Kidney capillary endothelial cell (primary cell): ENCODE measurements at places on chromosomes 5 and 9.

DNA sequence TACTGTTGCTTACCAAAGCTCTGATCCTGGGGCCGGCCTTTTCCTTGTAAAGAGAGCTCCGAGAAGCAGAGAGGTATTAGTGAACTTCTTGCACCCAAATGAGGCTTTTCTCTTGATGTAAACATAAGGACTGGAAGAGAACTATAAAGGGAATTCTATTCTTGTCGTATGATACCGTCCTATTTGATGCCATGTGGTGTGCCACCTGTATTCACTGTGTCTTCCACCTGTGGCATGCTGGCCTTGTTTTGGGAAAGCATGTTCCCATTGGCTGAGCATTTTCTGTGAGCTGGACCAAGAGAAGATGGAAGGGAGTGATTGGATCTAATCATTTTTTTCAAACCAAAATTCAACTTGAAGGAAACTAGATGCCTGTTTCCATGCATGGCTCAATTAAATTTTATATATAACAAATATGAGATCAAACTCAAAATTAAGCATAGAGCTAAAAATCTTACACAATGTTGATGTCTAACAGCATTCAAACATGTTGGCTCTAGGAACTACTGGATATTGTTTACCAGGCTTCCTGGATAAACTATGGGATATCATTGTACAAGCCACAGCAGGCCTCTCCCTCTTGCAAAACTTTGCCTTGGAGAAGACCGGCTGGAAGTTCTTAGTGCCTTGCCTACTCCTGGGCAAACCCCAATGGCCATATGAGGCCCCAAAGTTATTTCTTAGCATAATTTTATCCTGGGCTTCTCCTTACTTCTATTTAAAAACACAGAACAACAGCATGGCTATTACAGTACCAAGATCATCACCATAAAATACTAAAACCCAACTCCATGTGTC, 115.3 kb downstream of the TSSK1B start:
- no peak for DNase-seq

DNA sequence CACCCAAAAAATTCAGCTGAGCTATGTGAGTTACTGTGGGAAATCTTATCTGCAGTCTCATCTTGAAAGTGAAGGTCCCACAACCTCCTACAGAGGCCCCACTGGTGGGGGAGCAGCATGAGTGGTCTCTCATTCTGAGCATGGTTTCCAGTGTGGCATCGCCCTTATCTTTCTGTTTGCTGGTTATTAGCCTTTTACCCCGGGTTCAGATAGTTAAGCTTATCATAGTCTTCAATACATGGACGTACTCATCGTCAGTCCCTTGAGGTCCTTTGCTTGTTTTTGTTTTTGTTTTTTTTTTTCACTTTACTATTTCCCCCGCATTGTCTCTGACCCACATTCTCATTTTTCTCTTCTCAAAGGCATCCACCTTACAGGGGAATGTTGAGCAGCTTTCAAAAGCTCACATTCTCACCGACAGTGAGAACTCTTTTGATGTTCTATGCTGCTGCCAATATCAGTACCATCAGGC, 7.7 kb upstream of the HAVCR2 start:
- DNase-seq = no peak

DNA sequence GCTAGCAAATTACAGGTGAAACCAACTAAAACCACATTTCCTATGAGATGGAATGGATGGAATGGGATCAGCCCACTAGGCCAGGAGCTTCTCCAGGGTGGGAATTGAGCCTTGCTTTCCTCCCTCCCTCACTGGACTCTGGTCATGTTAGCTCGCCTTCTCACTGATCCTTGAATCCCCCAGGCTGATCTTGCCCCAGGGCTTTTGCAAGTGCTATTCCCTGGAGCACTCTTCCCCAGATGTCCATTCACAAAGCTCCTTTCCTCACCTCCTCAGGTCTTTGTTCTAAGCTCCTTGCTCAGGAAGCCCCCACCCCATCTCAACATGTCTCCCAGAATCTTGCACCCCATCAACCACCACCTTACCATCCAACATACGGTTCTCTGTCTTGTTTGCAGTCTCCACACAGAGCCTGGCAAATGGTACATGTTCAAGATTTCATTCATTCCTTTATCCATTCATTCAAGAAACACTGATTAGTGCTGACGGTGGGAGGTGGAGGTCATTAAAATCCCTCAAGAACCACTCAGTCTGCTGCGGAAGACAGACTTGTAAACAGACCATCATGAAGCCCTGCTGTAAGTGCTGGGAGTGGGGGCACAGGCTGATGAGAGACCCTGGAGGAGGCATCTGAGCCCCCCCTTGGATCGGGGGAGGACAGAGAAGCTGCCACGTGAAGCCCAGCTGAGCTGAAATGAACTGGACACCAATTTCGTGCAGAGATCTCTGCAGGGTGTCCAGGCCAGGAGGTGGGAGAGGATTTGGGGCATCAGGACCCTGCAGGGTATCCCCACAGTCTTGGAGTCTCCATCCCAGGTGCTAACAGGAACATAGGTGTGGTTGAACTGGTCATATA, 141.7 kb downstream of the BARX1 start:
- no peak for DNase-seq

- no peak for DNase-seq
Measured at GRCh38 chr9:121865060-121865459, 213.6 kb downstream of the DAB2IP start.

DNA sequence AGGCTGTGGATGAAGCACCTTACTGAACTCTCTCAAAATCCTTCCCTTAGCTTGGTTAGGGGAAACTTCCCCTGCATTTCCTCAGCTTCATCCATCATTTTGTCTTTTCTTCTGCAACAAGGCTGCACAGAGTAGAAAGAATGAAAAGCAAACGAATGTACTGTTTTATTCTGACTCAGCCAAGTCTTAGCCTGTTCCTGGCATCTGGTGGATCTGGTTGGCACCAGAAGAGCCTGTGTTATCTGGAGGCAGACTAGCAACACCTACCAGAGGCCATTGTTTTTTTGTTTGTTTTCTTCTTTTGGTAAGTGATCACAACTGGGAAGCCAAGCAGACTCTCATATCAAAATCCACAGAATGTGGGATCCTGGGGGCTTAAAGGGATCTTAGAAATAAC, 200.7 kb downstream of the FANCC start:
- DNase-seq = no peak

DNA sequence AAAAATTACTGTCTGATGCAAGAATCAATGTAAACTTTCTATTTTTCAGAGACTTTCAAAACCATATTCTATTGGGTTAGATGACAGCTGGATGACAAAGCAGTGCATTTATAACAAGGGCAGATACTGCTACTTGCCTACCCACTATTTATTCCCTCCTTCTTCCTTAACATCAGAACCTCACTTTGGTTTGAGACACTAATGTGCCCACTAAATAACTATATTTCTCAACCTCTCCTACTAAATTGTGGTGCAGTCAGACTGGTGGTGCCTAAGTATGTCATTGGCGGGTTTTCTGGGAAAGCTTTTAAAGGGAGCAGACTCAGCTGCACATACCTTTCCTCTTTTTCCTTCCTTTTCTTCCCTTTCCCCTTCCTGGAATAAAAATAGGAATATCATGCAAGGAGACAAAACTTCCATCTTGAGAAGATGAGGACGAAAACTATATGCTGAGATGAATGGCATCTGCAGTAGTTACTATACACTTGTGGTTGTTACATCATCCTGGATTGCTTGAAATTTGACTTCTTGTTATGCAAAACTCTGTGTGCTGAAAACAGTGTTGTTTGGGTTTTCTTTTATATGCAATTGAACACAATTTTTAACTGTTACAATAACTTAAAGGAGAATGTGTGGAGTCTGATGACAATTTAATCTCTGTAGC, 43.8 kb downstream of the PRR16 start:
- DNase-seq = no peak

DNA sequence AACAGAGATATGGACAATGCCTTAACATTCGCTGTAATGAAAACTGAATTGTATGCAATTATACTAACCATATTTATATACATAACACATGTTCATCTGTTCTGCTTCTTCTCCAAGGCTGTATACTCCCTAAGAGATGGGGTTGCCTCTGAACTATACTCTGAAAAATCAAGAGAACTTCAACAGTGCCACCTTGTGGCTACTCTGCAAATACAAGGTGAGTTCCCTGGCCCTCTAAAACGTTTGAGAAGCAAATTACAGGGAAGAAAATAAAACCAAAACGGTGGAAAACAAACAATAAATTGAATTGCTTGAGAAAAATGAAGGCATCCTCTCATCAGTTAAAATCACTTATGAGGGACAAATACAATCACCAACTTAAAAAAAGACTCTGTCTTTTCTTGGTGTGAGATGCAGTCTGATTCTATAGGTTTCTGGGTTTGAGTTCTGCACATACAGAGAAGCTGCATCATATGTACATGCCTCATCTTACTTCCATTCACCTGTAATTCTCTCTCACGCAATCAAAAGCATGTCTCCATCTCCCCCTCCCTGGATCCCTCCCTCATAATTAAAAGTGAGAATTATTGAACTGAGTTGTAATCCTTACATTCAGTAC, 98.6 kb downstream of the FBXW11 start:
- DNase-seq = peak; percentile 58

GRCh38 chr5:80140496-80140895, 105.3 kb downstream of the THBS4 start:
- no peak for DNase-seq

- DNase-seq = peak; percentile 49
Measured at GRCh38 chr5:38467353-38468040, 88.9 kb downstream of the LIFR start.

DNA sequence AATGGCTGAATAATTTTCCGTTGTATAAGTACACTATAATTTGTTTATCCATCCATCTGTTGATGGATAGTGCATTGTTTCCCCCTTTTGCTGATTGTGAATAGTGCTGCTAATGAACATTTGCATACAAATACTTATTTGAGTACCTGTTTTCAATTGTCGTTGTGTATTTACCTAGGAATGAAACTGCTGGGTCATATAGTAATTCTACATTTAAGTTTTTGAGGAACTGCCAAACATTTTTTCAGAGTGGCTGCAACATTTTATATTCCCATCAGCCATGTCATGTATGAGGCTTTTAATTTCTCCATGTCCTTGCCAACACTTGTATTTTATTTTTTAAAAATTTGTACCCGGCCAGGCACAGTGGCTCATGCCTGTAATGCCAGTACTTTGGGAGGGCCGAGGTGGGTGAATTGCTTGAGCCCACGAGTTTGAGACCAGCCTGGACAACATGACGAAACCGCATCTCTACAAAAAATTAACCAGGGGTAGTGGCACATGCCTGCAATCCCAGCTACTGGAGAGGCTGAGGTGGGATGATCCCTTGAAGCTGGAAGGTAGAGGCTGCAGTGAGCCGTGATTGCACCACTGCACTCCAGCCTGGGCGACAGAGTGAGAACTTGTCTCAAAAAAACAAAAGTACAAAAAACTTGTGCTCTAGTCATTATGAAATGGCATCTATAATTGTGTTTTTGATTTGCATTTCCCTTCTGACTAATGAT, 2.2 kb upstream of the ANXA6 start:
- no peak for DNase-seq

GRCh38 chr5:66542711-66543110, 53.5 kb upstream of the MAST4 start:
- DNase-seq = no peak

DNA sequence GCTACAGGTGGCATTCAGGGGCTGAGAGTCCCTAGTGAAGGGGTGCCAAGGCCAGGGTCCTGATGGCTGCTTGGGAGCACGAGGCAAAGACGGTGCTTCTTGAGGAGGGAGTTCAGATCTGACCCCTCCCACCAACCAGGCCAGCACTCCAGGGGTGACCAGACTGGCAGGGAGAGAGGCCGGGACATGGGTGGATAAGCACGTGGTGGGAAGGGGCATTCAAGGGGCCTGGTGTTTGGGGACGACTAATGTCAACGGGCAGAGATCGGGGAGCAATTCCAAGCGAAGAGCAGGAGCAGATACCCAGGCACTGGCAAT, 4.5 kb downstream of the RGS14 start:
- DNase-seq = no peak

DNA sequence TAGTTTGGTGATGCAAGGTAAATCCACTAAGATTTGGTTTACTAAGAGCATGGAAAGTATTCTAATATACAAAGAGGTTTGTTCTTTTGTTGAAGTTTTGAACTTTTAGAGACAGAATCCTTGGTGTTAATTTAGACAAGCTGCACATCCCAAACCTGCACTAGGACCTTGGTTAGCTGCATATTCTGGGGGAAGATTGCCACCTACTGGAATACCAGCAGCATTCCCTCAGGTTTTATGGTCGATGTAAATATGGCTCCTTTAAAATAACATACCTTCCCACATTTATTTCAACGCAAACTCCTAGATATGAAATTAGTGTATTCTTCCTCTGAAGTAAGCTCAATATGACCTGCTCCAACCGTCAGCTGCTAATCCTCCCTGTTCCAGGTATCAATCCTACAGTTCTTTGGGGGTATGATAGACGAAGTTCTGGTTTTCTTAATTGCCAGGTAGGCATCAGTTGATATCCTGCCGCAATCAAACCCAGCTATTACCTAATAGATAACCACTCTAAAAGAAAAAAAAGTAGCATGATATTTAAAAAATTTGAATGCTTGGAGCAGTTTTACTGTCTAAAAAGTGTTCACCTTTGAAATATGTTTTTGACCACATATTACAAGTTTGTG, 624.1 kb downstream of the ISL1 start:
- peak; percentile 40 for DNase-seq

GRCh38 chr5:94228791-94229190, 389.6 kb downstream of the KIAA0825 start:
- DNase-seq = no peak

DNA sequence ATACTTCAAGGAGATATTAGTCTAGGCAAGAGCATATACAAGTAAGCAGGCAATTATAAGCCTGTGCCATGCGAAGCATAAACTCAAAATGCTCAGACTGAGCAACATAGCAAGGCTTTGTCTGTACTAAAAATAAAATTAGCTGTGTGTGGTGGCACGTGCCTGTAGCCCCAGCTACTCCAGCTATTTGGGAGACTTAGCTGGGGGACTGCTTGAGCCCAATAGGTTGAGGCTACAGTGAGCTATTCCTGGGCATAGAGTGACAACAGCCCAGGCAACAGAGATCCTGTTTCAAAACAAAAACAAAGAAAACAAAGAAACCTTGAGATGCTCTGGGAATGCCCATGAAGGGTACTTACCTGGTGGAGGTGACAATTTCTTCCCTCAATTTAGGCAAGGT, 130.5 kb upstream of the ZNF608 start:
- DNase-seq = no peak

GRCh38 chr9:108386032-108386431, 469.8 kb downstream of the ACTL7B start:
- DNase-seq = no peak

DNA sequence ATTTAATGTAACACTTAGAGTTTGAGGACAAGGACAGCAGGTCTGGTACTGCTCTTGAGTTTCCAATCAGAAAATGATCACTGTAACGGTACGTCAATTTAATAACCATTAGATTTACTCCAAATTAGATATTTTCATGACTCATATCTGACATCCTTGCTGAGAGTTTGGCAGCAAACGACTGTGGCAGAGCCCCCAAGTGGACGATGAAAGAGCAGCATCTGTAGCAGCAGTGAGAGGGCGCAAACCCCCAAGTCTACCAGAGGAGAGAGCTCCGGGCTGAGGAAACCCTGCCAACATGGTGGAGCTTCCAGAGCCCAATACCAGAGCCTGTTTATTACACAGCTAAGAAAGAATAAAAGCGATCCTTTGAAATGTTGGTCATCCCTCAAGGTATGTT, 73.2 kb upstream of the EPB41L4A start:
- peak; percentile 60 for DNase-seq
